NCI-H1048 (cell line): ENCODE measurements at places on chromosomes 1 and 21.

- DNase-seq = no peak
Measured at GRCh38 chr1:245226203-245226499, 71.4 kb downstream of the KIF26B start.

GRCh38 chr1:46168477-46168876 lies 6.4 kb upstream of the TSPAN1 start:
- no peak for DNase-seq

DNA sequence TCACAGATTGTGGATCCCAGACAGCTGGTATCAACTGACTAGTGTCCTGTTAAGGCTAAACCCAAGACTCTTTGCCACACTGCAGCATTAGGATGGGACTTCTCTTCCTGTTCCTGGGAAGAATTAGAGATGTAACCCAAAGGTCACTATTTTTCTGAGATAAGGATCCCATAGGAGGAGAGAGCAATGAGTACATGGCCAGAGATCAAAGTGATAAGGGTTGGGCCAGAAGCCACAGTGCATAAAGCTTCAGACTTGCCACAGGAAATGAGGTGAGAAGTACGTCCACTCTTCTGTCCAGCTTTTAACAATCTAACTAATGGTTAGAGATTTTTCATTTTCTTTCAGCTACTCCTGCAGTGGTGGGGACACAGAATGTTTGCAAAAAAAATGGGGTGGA lies at the start of gene HSD3B1:
Gene HSD3B1 (plus strand): TSS at position 270 of the 400 bp plus-strand sequence. CDS start 267 bp downstream, outside the sequence.
- DNase-seq = no peak

DNA sequence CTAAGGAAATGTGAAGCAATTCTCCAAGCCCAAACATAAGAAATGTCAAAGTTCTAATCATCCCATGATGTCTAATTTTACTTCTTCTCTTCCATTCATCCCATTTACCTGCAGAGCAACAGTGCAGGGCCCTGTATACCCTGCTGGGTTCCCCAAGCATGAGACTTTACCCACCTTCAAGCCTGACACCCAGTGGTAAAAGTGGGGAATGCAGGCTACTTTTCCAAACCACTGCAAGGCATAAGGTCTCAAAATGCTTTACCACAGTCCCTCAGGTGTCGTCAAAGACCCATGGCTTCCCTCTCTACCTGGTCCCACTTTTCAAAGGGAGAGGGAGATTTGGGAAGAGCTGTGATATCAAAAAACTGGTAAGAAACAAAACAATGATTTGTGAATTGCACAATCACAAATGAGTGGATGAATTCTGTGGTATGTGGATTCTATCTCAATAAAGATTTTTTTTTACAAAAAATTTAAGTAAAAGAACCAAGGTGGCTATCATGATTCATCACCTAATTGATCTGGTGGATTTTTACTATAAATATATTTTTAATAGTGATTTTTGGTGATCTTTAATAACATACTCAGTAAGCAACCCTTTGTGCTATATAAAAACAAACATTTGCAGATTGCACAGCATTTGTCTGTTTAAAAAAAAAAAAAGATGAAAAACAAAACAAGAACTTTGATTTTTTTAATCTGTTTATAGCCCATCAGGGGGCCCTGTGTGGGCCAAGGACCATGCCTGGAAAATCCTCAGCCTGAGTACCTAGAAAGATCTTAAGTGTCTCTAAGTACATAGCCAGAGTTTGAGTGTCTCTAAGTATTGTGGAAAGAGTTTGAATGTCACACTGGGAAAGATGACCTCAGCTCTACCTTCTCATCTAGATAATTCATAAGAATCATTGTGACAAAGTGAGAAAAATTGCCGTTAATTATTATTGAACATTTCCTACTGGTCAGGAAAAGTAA lies 73.1 kb upstream of the GJB5 start:
- DNase-seq = no peak

- DNase-seq = no peak
Measured at GRCh38 chr21:37232274-37233018, 34.7 kb downstream of the VPS26C start.

GRCh38 chr1:155984341-155984740 lies 6.0 kb upstream of the ARHGEF2 start:
- DNase-seq = peak; percentile 59
